ENCODE measurements at places on chromosomes 16 and 17.

GRCh38 chr17:41895617-41896016, 23.1 kb downstream of the ACLY start:
- DNase-seq: no peak

- DNase-seq: peak; percentile 16
Observed at GRCh38 chr17:28394337-28395116, 11.5 kb downstream of the SLC46A1 start.

- peak; percentile 40 for DNase-seq
Observed at GRCh38 chr16:67486805-67487204, 3.5 kb upstream of the AGRP start.

GRCh38 chr16:48408688-48409087, 23.5 kb upstream of the SIAH1 start:
- DNase-seq: no peak

DNA sequence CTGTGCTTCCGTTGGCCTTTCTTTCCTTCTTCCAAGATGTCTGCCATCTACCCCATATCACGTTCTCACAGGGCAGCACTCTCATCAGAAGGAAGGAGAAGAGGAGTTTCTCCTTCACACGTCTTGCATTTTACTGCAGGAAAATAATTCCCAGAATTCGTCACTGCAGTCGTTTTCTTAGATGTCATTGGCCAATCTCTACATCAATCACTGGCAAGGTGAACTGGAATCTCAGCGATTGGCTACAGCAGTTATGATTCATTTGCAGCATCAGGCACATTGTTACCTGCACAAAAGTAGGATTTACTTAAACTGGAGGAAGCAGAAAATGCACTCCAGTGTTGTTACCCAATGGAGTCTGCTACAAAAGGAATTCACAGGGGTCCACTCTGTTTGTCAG, 277.2 kb upstream of the RBFOX1 start:
- DNase-seq: no peak

GRCh38 chr16:55502801-55503366, 6.0 kb upstream of the LPCAT2 start:
- DNase-seq: no peak

DNA sequence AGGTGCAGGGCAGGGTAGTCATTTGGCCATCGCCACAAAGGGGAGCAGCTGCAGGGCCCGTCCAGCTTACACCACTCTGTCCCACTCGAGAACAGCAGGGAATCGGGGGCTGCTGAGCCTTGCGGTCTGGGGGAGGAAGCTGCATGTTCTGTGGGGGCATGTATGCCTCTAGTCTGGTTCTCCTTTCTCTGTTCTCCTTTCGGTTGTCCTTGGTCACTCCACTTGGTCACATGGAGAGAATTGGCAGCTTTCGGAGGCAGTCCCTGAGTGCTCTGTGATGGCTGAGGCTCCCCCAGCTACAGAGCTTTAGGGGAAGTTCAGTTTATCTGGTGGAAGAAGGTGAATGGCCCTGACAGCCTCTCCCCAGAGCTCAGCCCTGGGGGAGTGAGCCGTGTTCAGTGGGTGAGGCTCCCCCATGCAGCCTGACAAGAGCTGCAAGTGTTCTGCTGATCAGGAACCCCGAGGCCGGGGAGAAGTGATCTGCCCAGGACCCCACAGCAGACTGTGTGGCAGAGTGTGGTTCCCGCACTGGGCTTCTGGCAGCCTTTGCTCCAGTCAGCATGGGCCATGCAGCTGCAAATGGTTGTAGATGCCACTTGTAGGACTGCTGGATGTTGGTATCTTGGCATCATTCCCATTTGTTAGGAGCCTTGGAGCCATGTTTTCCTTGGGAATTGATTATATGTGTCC, 22.3 kb upstream of the SMPD3 start:
- DNase-seq: no peak

GRCh38 chr16:11916524-11917285, 949 bp upstream of the GSPT1 start:
- DNase-seq: peak; percentile 12

GRCh38 chr17:60231234-60231633, 81.5 kb downstream of the CA4 start:
- no peak for DNase-seq

- DNase-seq: no peak
Observed at GRCh38 chr16:10120953-10121352, 61.3 kb downstream of the GRIN2A start.

DNA sequence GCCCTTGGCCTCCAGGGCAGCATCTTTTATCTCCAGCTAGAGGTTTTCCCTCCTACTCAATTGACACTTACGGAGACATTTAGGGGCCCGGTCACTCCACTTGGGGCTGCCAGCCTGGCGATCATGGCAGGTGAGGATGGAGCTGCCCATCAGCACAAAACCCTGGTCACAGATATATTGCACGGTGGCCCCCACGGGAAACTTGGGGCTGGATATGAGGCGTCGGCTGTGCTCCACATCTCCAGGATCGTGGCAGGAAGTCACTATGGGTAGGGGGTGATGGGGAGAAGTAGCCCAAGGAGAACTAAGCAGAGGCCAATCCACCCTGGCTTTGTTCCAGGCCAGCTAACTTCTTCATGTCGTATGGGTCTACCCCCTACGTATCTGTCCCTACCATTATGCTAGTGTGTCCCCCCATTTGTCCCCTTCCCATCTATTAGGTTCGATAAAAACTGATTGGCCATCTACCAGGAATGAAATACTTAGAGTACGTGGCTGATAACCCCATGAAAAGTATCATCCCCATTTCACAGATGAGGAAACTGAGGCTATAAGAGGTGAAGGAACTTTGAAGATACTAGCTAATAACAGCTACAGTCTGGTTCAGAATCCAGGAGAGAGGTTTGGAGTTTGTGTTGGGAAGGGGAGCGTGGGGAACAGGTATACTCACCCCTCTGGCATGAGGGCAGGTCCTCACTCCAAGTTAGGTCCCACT, 6.1 kb upstream of the PHF12 start:
- no peak for DNase-seq

DNA sequence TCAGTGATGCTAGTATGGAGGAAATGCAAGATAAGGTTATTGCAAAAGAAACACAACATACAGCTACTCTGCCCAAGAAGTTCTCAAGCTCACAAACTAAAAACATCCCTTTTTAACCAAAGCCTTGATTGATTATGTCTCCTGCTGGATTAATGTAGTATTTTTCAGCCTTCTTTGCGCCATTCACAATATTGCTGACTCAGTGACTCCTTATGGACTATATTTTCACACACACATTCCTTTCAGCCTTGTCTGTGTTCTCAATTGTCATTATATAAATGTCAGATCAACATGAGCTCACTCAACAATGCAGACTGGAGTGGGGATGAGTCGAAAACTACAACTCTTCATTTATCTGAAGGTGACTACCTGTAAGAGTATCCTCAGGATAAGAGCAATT, 579.3 kb upstream of the CDH8 start:
- DNase-seq: no peak

GRCh38 chr17:21397341-21398190, 21.4 kb downstream of the KCNJ12 start:
- no peak for DNase-seq

DNA sequence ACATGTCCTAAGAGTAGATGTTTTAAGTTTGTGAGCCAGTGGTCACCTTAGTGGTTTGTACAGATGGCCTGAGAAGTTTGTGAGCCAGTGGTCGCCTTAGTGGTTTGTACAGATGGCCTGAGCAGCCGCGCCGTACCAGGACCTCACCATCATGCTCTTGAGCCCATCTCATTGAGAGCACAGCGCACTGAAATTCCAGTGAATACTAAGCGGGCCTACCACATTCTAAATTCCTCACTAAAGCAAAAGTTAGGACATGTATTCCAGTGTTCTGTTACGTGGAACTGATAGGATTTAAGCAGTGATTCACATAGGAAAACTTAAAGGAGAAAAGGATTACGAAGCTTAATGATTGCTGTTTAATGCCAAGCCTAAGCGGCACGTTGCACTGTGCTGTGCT, 3.9 kb downstream of the USP10 start:
- DNase-seq: no peak

- no peak for DNase-seq
Observed at GRCh38 chr17:67487506-67487905, 110.4 kb downstream of the PITPNC1 start.

DNA sequence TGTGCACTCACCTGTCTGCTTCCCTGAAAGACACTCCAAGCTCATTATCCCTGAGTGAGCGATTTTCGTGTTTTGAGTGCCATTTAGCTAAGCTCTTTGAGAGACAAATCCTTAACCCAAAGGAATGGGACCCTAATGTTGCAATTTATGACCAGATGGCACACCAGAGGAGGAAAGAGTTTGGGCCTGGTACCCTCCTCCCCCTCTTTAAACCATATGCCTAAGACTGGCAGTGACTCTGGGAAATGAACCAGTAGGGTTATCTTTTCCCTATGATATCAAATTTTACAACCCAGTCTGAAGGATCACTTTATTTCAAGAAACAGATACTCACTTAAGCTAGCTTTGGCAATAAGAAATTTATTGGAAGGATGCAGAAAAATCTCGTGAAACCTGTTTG, 550.4 kb downstream of the TOX3 start:
- no peak for DNase-seq

GRCh38 chr17:65130832-65131231, 6.3 kb upstream of the RGS9 start:
- no peak for DNase-seq

- DNase-seq: no peak
Observed at GRCh38 chr16:16780588-16780987, 401.6 kb downstream of the NPIPA7 start.

GRCh38 chr16:16120044-16120381, 103.3 kb downstream of the ABCC6 start:
- no peak for DNase-seq

DNA sequence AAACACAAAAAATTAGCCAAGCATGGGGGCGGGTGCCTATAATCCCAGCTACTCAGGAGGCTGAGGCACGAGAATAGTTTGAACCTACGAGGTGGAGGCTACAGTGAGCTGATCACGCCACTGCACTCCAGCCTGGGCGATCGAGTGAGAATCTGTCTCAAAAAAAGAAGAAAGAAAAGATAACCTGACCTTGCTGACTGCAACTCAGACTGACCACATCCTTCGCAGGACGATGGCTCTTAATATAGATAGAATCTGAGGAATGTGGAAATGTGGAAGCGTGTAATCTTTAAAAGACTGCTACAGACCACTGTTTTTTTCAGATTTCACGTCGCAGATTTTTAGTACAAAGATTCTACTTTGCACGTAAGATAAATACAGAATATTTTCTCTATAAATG, 37.8 kb downstream of the KLHDC4 start:
- DNase-seq: no peak

DNA sequence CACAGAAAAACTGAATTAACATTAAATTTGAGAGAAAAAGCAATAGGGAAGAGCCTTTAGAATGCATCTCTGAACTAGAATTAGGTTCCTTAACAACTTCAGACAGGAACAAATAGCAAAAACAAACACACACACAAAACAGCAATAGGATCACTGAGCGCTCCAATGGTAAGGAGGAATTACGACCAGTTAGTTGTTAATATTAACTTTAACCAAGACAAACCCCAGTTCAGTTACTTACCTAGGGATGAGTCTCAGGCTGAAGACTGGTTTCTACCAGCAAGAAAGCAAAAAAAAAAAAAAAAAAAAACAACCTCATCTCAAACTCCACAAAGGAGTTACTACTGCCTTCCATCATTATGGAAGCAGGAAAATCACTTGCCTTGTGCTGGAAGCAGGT, 14.6 kb downstream of the DHRS7B start:
- DNase-seq: no peak

- peak; percentile 57 for DNase-seq
Observed at GRCh38 chr17:77011173-77012011, 129.4 kb upstream of the SEC14L1 start.

DNA sequence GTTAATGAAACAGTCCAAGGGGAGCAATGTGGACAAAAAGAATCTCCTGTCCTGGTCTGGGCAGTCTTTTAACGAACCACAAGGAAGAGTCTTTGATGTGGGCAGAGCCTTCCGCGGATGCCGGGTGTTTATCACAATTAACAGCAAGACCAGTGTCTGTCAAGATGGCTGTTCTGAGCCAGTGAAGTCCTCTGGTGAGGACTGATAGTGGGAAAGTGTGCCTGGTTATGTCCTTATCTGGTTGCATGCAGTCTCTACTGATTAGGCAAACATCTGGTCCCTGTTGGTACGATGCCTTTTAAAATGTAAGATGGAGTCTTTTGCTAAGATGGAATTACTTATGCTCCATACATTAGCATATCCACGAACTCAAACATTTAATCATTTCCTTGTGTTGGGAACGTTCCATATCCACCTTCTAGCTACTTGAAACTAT, 88.5 kb downstream of the ZNF18 start:
- DNase-seq: no peak

GRCh38 chr17:51401279-51401678, 140.9 kb downstream of the UTP18 start:
- no peak for DNase-seq

GRCh38 chr17:44808156-44808555, 21.9 kb downstream of the GJC1 start:
- no peak for DNase-seq

DNA sequence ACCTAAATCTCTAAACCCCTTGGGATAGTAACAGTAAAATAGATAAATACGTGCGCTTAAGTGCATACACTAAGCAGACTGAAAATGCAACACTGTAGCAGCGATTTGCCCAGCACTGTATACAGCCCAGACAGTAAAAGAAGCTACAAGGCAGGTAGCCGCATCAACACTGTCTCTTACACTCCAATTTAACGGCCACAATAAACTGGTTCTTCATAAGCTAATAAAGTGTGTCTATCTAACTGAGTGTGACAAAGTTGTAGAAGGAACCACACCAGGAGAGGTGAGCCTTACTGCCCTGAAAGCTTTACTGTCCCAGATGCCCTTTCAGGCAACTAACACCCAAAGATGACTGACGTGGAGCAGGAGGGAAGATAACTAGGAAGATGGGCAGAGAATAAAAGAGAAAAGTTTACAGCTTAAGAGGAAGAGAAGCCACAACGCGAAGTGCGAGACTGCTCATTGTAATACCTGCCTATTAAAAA, 847 bp downstream of the ZDHHC7 start:
- no peak for DNase-seq

- no peak for DNase-seq
Observed at GRCh38 chr16:19014461-19014860, 30.7 kb downstream of the TMC7 start.

DNA sequence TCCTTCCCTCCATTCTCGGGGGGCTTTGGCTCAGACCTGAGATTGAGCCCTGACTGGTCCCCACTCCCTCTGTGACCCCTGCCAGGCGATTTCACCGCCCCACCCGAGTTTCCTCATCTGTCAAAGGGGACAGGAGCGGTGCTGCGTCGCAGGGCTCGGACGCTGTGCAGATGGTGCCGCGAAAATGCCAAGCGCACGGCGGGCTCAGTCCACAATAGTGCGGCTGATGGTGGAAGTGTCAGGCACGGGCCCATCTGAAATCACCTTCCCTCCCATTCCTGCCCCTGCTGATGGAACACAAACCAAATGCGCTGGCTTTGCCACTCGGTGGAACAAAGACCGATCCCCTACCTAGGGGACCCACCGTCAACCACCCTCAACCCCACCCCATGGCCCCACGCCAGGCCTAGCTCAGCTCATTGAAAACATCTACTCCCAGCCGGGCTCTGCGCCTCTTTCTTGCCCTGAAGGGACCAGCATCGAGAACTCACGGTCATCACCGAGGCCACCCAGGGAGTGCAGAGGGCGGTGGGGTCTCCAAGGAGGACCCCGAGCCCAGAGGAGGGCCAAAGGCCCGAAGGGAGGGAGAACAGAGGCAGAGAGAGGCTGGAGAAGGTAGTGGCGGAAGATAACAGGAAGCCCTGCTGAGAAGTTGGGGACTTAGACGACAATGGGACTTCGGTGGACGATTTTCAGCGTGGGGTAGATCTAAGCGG, 1.4 kb downstream of the CARHSP1 start:
- no peak for DNase-seq

All from kidney capillary endothelial cell (primary cell).